Activated CD4-positive, alpha-beta T cell treated with anti-CD3 and anti-CD28 coated beads, Interleukin-2, amount 50 U/mL, for 48 hours (primary cell): ENCODE measurements at places on chromosomes 11 and 22.

DNA sequence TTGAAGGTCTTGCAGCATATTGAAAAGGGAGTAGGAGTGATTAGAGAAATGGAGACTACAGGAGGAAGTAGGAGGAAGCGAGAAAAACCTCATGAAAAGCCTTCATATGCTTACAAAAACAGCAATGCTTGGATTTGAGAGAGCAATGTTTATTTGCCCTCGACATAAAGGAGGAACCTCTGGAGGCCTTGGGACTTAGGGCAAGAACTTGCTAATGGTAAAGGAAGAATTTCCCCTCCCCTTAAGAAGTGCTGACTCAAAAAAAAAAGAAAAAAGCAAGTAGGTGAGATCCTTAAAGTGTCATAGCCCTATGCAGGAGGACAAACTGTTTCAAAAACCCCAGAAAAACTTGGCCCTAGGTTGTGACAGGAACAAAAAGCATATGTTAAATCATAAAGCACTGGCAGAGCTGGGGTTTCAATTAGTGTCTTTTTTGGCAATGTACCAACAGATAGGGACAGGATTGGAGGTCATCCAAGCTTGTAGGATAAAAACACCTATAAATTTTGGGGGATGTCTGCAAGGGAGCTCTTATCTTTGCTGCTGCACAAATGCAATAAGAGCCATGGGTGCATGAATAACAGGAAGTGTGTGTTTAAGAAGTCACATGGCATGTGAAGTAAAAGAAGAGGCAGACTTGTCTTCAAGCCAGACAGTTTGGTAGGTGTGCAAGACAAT lies 4.9 kb downstream of the GLYAT start:
- DNase-seq: no peak

GRCh38 chr11:48013269-48013901 lies 33.0 kb downstream of the PTPRJ start:
- DNase-seq: peak; percentile 73

- no peak for DNase-seq
Observed at GRCh38 chr11:115067471-115067870, 389.1 kb downstream of the NXPE2 start.

GRCh38 chr11:75574698-75575602 lies 12.9 kb downstream of the SERPINH1 start:
- no peak for DNase-seq

DNA sequence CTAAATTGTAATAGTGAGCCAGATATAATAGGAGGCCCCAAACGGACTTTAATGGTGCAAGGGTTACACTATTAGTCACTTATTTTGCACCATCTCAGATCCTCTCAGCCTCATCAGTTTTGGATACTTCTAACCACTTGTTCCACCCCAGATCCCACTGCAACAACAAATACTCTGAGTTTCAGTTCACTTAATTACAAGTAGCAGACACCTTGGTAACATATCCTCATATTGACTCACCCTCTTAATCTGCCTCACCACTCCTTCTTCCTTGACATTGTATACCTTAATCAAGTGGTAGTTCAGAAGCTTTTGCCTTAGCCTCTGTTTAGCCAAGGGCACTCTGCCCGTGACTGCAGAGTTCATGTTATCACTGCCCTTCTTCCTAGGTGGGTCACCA lies 256.1 kb upstream of the UBASH3B start:
- DNase-seq: no peak
